ENCODE measurements at places on chromosomes 2 and 18.

DNA sequence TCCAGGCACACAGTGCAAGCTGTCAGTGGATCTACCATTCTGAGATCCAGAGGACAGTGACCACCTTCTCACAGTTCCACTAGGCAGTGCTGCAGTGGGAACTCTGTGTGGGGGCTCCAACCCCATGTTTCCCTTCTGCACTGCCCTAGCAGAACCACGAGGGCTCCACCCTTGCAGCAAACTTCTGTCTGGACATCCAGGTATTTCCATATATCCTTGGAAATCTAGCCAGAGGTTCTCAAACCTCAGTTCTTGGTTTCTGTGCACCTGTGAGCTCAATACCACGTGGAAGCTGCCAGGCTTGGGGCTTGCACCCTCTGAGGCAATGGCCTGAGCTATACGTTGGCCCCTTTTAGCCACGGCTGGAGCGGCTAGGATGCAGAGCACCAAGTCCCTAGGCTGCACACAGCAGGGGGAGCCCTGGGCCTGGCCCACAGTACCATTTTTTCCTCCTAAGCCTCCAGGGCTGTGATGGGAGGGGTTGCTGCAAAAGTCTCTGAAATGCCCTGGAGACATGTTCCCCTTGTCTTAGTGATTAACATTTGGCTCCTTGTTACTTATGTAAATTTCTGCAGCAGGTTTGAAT is 77.5 kb downstream of the MAP4K3 start:
- DNase-seq: no peak

DNA sequence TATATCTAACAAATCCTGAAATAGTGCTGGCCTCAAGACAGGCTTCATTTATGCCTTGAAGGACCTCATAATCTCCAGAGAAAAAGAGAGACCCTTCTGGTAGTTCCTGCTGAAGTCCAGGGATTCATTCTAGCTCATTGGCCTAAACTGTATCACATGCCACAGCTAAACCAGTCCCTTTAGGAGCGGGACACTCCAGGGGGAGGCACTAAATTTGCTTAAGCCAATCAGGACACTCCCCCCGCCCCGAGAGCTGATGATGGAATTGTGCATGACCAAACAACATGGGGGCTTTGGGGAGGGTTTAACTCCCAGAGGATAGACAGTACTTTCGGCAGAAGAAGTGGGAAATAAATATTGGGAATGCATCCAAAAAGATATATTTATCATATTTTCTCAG is 36.4 kb upstream of the CXCR4 start:
- no peak for DNase-seq

GRCh38 chr2:217461674-217462073 is 541.1 kb downstream of the TNS1 start:
- no peak for DNase-seq

DNA sequence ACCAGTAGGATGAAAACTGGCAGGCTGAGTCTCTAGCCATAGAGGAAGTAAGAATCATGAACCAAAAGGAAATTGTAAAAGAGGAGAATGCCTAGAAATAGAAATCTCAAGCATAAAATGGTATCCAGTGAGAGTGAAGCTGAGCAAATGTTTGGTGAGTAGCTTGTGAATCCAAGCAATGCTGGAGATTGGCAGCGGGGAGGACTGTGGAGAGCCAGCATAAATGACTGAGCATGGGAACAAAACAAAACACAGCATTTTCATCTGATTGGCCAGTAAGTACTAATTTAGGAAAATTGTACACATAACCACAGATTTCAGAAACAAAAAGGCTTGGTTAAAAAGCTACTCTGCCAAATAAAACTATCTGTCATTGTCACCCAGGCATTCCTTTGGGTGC is 390.0 kb downstream of the STK39 start:
- no peak for DNase-seq

- no peak for DNase-seq
Observed at GRCh38 chr2:47048801-47049480, 106.2 kb downstream of the STPG4 start.

- DNase-seq: peak; percentile 65
Observed at GRCh38 chr2:161063157-161063945, 96.9 kb upstream of the TANK start.

GRCh38 chr2:20538308-20539132 is 91.6 kb downstream of the RHOB start:
- no peak for DNase-seq

GRCh38 chr2:196336207-196336606 is 164.8 kb upstream of the STK17B start:
- DNase-seq: no peak

- peak; percentile 60 for DNase-seq
Observed at GRCh38 chr18:6920099-6920955, 190.8 kb downstream of the ARHGAP28 start.

DNA sequence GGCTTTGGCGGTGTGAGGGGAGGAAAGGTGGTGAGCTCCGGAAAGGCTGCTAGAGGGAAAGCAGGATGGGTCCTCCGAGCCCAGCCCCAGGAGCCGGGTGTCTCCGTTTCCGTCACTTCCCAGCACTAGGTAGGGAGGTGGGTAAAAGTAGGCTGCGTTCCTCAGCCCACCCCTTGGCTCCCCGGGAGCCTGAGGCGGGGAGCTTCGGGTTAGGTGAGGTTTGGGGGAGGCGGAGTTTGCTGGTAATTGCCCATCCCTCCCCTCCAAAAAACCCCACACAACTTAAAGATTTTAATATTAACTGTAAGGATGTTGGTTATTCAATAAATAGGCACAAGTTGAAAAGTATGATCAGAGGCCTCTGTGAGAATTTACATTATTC is 552 bp upstream of the ATF2 start:
- DNase-seq: no peak

DNA sequence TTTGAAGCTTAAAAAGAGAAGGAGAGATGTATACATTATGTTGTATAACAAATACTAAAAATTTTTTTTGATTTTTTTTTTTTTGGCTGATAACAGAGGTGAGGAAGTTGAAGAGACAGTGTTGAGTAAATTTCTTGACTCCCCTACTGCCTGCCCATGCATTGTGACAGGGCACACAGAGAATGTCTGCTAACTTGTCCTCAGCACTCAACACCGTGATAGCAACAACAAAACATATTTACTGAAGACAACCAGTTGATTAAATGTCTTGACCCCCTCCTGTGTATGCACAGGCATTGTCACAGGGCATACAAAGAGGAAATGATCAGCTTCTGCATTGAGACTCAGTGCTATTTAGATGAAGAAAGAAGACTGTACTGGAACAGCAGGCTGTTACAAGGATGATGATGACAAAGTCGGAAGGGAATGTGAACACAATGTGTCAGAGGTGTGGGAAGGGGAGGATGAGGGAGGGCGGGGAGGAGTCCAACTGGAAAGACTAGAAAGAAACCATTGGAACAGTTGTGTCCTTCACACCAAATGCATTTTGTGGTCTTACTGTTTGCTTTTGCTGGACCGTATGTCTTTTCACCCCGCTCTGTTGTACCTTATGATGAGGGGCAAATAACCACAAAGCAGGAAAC is 89.5 kb downstream of the CERS6 start:
- DNase-seq: peak; percentile 66

DNA sequence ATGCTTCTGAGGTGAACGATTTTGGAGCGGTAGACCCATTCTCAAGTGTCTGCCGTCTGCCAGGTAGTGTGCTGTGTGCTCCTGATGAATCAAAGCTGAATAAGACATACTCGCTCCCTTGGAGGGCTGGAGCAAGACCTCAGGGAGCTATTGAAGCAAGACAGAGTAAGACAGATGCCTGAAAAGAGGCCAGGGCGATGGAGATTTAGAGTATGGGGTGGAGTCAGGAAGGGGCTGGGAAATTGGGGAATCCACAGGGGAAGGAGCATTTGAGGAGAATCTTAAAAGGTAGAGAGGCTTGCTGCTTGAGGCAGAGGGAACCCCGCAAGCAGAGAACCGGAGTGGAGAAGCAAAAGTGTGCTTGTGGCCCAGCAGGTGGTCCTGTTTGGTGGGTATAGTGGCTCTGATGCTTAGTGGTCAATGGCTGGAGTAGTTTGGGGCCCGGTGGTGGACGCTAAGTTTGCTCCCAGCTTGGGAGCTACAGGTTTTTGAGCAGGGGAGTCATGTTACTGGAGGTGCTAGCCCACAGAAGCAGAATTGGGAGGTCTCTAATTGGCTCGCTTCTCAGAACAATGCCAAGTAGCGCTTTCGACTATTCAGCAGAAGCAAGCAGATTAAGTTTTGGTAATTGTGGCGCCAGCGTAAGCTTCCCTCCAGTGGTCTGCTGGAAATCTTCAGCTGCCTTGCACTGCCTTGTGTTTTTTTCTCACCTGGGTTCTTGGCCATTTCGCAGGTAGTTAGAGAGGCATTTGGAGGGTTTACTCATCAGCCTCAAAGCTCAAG is 2.0 kb downstream of the CNNM4 start:
- DNase-seq: no peak

DNA sequence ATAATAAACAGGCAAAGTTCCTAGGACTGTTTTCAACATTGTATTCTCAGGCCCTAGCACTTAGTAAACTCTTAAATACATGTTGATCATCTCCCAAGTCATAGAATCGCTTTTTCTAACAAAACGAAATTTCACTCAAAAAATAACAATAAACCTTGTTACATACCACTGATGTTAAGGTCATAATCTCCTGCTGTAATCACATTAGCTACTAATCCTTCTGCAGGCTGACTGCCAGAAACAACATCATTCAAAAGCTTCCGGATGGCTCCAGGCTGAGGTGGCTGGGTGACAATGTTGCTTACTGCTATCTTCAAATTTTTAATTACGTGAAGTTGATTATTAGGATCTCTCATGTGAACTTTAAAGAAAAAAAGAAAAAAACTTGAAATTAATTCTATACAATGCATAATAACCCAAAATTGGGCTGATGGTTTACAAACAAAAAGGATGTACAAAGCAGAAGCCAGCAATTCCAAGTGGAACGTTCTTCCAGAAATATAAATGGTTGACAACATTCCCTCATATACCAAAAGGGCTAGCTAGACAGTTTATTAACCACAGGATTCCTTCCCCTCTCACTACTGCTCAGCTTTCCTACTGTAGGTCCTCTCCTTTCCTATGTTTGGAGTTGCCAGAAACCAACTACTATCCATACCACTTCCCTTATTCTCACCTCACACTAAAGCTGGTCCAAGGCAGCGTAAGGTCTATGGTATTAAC is 11.6 kb downstream of the TRAPPC8 start:
- no peak for DNase-seq

- no peak for DNase-seq
Observed at GRCh38 chr2:58065248-58065647, 18.6 kb downstream of the VRK2 start.

DNA sequence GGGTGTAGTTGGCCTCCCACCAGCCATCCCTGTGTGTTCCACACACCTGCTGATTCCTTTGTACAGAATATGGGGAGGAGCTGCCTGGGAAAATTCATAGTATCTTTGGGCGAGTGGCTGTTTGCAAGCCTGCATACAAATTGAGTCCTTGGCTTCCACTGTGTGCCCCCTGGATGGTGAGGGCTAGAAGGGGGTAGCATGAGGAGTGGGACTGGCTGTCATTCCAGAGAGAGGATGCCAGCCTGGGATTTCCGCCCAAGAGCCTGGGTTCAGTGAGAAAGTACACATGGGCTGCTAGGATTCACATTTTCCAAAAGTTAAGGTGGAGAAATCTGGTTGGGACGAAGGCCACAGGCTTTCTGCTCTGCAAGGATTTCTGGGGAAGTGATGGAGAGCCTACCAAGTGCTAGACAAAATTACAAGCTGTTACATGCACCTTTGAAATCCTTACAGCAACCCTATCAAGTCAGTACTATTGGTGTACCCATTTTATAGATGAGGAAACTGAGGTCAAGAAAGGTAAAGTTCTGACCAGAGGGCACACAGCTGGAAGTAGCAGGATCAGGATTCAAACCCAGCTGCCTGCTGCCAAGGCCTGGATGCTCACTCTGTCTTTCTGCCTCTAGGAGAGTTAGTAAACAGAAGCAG is 606 bp upstream of the TOGARAM2 start:
- DNase-seq: no peak

- peak; percentile 23 for DNase-seq
Observed at GRCh38 chr2:207432453-207432852, 97.3 kb upstream of the CREB1 start.

DNA sequence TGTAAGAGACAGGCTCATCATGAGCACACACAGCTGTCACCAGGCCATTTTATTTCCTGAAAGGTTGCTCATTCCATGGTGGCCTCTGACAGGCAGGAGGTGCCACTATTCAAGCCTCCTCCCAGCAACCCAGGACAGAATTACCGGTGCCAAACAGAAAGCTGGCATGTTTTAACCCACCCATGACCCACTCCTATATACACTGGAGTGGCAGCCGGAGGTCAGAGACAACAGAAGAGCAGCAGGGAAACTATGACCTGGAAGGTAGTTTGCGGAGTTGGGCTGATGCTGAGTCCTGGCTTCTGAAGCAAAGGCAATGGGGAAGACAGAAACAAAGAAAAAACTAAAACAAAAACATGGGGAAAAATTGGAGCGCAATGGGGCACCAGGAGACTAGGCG is 2.3 kb downstream of the RFTN2 start:
- DNase-seq: no peak

DNA sequence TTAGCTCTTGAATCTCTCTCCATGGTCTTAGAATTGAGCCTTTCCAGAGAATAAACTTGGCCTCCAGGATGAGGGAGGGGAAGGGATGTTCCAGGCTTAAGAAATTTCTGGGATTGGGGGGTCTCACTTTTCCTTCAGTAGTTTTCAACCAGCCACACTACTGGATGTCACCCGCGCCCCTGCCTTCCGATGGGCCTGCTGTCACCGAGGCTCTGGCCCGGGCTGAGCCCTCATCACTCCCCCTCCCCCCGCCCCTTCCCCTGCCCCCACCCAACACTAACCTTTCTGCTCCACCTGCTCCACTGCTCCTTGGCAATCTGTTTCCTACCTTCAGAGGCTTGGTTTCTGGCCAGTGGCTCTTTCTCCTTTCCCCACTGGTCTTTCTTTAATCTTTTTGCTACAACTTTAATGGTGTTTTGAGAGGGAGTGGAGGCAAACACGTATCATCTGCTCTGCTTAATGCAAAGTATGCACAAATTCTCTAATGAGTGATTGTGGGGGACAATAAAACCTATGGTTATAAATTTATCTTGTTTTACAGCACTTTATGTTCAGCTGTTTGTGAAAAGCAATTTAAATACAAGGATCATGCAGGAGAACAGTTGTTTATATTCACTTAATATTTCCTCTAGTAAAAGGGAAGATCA is 155.1 kb downstream of the WDSUB1 start:
- DNase-seq: no peak

- DNase-seq: no peak
Observed at GRCh38 chr2:222622910-222623309, 33.0 kb downstream of the FARSB start.

DNA sequence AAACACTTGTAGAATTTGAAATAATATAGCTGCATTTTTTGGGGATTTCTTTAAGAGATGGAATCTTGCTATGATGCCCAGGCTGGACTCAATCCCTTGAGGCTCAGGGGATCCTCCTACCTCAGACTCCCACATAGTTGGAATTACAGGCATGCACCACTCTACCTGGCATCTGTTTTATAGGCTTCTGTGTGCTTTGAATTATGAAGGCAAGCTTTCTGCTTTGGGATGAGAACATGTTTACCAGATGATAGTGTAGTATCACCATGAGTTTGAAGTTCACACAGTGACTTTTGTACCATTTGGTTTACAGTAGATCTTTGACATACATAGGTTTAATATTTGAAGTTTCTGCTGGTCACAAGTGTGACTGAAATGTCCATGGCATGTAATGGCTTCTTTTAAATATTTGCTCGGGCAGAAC is 10.7 kb downstream of the CNOT11 start:
- no peak for DNase-seq

All from H4 (cell line).